CD4-positive, alpha-beta T cell treated with Interferon alpha-2 for 1 hour (primary cell): ENCODE measurements at places on chromosomes 5 and 9.

DNA sequence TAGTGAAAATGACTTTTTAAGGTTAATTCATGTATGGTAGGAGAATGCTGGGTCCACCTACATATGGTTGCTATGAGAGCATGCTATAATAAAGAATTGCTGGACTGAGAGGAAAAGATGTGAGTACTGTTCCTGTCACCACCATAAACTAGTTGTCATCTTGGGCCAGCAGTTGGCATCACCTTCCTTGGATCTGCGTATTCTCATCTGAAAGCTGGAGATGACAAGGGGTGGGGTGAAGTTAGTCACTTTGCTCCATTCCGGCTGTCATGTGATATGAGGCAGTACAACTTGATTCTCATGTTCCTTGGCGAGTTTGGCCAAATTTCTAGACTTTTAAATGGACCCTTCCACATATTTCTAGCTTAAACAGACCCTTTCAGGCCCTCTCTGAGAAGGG is 33.3 kb downstream of the PIP5K1B start:
- DNase-seq = no peak

GRCh38 chr5:129345213-129345924 is 114.7 kb upstream of the ADAMTS19 start:
- no peak for DNase-seq

- DNase-seq = no peak
Observed at GRCh38 chr9:128406848-128407391, 13.7 kb upstream of the CERCAM start.

- no peak for DNase-seq
Observed at GRCh38 chr9:108386859-108387384, 468.9 kb downstream of the ACTL7B start.

- DNase-seq = no peak
Observed at GRCh38 chr9:111051400-111051799, 13.1 kb upstream of the LPAR1 start.

DNA sequence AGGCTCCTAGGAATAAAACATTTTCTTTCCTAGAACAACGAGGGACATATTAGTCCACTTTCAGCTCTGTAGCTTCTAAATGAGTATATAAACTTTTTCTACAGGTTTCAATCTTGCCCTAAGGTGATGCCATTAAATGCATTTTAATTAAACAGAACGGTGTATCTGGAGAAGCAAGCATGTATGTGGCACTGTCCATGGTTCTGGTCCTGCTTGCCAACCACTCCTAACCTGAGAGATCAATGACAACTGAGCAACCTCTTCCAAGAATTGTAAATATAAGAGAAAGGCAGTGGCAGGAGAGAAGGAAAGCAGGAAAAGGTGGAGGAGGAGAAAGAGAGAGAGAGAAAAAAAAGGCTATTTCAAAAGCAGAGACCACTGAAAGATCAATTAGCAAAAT is 95.6 kb upstream of the SPOCK1 start:
- no peak for DNase-seq

DNA sequence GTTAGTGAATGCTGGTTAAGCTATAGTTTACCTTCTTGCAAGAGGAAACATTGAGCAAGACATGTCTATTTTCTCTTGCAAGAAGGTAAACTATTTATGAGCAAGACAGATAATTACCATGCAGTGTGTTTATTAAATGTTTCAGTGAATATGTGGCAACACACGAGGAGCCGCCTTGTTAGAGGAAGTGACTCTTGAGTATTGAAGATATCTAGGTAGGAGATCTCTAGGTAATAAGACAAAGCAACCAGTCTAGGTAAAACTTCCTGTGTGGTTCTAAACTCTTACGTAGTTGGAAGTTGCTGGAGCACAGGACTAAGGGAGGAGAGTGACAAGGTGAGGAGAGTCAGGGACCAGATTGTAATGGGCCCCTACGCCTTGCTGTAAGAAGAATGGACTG is 16.8 kb downstream of the SKP2 start:
- peak; percentile 22 for DNase-seq

- peak; percentile 18 for DNase-seq
Observed at GRCh38 chr9:68844631-68845612, 139.9 kb downstream of the PIP5K1B start.

DNA sequence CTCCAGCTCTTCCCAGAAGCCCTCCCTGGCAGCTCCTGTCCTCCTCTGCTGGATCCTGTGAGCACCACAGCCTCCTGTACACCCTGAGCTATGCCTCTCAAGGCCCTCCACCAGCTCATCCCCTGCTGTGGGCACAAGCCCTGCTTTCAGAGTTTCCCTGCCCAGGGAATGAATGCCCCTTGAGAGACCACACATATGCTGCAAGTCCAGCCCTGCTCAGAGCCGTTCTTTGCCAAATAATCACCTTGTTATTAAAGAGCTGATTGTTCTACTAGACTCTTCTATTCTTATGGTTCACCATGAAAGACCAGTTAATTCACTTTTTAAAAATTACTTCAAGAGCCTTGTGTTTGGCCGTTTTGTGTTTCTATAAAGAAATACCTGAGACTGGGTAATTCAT is 121.5 kb downstream of the MVB12B start:
- no peak for DNase-seq

DNA sequence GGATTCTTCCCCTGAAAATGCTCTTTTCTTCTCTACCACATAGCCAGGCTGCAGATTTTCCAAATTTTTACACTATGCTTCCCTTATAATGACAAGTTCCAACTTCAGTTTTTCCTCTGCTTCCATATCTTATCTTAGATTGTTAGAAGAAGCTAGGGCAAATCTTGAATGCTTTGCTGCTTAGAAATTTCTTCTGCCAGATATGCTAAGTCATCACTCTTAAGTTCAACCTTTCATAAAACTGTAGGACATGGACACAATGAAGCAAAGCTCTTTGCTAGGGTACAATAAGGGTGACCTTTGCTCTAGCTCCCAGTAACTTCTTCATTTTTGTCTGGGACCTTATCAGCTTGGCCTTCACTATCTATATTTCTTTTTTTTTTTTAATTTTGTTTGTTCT is 88.7 kb downstream of the NXNL2 start:
- no peak for DNase-seq
